T-helper 2 cell (primary cell): ENCODE measurements at places on chromosomes 2 and 18.

DNA sequence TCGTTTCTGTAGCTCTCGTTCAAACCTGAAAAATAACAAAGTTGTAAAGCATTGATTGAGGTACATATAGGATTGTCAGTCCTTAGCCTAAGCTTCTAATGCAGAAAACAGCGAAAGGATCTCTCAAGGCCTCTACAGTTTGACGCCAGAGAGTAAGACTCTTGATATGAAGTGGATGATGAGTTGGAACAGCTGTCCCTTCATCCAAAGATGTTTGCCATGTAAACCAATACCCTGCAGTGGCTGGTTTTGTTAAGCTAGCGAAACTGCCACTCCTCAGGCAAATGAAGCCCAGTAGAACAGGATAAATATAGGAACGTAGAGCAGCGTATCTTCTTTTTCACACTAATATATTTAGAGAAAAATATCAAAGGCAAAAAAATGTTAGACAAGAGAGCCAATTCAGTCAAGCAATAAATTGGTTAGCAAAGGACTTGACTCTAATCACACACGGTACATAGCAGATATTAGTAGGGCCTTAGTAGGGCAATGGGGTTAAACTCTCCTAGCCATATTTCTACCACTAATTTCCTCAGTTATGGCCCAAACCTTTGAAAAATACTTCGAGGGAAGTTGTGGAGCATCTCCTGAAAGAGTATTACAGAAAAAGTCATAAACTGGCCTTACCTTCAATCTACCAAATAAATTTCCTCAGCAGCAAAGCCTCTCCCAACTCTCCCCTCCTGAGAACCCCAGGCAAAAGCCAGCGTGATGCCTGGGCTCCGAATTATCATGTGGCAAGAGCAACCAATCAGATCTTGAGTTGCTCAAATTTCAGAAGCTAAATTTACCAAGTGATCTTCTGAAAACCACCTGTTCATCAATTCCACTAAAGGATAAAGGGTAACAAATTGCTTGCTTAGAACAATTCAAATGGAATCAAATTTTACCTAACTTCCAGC is at the start of gene NEB:
TSS of gene NEB (minus strand) at position 706 of the 902 bp plus-strand sequence. CDS start 1,320 bp downstream, outside the sequence.
- no peak for DNase-seq

DNA sequence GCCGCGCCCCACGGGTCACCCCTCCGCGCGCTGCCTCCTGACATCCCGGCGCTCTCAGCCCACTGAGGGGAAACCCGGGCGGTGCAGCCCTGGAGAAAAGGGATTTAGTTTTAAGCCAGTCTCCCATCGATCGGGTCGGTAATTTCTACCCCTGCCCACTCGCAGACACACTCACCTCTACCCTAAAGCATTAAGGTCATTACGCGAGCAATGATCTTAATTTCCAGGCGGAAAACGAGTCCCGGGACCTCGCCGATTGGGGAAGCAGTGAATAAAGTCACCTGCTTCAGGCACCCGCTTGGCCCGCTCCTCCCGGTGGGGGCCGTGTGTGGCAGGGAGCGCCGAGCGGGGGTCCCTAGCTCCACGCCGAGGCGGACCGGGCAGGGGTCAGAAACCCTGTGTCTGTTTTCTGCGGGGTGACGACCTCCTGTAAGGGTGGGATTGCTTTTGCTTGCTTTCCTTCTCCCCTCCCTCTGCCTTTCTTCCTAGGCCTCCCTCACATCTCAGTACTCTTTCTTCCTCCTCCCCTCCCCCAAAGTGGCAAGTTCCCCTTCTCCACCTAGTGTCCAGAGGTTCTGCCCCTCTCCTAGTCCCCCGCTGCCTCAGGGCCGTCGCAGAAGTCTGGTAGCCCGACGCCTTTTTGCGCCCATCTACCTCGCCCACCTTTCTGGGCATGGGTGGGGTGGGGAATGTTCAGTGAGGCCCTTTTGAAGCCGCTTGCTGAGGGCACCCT is 142.6 kb downstream of the MEIS1 start:
- no peak for DNase-seq

- no peak for DNase-seq
Measured at GRCh38 chr2:11950896-11951295, 204.5 kb downstream of the LPIN1 start.

- no peak for DNase-seq
Measured at GRCh38 chr2:129334696-129335410, 644.6 kb upstream of the RAB6C start.

GRCh38 chr2:55311444-55311870 is 42.4 kb upstream of the MTIF2 start:
- DNase-seq: no peak

- no peak for DNase-seq
Measured at GRCh38 chr18:76317136-76317535, 177.9 kb downstream of the ZNF516 start.

- no peak for DNase-seq
Measured at GRCh38 chr2:37648331-37649011, 23.0 kb downstream of the CDC42EP3 start.
